ENCODE measurements at places on chromosomes 2 and 18.
A peak's percentile ranks its signal among the peaks of the same experiment; 100 is the strongest.

- DNase-seq, result no peak
Measured at GRCh38 chr18:8942909-8943545, 159.5 kb upstream of the NDUFV2 start.

GRCh38 chr2:60407398-60407797, 146.1 kb downstream of the BCL11A start:
- DNase-seq, result no peak

- no peak for DNase-seq
Measured at GRCh38 chr2:167776359-167776758, 471.0 kb downstream of the STK39 start.

DNA sequence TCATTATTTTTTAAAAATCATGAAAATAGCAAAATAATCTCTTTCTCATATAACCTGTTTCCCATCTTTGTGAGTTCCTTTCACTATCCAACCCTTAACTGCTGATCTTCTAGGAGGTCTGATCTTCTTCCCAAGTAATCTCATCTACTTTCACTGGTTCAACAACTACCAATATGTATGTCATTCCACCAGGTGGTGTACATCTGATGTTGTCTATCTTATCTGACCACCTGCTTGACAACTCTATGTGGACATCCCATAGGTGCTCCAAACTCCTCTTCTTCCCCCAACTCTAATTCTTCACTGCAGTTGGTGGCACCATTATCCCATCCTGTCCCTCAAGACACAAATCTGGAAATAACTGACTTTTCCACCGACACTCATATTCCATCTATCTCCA, 62.5 kb downstream of the FAM228A start:
- DNase-seq, result no peak

DNA sequence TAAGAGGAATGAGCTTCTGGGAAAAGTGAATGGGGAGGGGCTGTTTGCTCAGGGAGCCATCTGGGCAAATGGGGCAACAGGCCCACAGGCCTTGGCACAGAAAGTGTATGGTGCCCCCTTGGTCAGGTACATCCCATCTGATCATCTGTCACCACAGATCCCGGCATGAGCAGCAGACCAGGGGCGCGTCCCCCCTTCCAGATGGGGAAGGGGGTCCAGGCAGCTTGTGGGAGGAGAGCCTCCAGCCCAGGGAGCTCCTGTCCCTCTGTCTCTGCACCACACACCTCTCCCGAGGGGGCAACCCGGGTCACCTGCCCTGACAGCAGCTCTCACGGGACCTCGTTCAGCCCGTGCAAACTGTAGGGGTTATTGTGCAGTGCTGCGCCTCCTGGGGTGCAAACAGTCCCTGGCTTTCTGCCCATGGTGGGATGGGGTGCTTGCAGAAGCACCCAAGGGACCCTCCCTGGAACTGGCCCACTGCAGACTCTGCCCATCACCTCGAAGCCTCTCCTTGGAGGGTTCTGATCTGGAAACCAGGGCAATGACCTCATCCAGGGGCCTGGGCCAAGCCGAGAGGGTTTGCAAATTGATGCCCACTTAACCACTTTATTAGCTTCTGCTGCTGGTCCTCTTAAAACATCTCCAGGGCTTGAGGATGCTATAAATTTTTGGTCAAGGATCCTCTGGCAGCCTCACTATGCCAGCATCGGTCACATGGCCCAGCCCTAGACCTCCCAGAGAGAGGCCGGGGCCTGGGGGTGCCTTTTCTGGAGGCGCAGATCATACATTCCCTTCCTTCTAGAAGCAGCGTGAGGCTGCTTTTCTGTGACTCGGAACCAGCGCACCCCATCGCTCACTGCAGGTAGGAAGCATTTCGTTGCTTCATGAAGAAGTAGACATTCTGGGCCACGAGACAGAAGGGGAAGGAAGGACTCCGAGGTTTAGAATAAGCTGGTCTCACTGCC, 7.6 kb upstream of the BOK start:
- no peak for DNase-seq

DNA sequence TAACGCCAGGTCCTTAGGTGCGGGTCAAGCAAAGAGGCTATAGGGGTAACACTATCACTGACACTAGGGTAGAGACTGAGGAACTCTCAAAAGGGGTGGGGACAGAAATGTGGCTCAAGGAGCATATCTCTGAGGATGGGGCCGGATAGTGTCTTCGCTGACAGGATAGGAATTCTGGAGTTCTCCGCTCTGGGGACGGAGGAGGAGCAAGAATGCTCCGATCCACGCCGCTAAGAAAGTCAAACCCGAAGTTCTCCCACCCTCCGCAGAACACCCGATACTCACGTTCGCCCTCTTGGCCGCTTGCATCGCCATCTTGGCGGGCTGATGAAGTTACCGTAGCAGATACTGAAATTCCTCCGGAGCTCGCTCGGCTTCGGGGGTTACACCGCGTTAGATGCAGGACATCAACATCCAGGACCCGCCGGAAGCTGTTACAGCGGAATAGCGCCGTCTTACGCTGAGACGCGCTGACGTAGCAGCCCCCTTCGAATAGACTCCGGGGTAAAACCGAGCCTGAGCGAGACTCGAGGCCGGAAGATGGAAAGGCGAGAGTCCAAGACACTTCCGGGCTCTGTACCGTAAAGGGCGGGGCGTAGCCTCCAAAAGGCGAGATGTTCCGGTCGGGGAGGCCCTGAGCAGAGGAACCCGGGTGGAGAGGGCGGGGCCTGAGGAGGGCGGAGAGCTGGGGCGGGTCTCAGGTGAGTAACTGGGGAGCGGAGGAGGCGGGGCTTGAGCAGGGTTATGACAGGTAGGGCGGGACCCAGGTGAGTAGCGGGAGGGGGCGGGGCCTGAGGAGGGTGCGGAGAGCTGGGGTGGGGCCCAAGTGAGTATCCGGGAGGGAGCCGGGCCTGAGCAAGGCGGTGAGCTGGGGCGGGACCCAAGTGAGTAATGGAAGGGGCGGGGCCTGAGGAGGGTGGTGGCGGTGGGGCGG, at the start of gene SF3B6:
TSS of gene SF3B6 (minus strand) at position 412 of the 934 bp plus-strand sequence. CDS start at position 315, 97 bp downstream.
- peak; percentile 99 for DNase-seq

DNA sequence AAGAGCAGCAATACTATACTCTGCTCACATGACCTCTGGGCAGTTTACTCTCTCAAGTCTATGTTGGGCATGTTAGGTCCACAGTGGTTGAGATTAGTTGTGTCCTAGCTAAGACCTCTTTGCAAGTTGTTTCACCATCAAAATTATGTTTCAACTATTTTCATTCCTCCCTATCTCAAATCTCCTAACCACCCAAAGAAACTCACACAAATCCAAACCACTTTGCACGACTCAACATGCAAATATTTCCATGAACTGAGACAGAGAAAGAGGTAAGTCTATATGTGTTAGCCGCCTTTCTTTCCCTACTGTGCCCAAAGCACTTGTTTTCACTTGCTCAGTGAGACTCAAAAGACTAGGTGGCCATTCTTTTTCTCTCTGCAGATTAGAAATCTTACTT, 546.8 kb downstream of the TNS1 start:
- no peak for DNase-seq

DNA sequence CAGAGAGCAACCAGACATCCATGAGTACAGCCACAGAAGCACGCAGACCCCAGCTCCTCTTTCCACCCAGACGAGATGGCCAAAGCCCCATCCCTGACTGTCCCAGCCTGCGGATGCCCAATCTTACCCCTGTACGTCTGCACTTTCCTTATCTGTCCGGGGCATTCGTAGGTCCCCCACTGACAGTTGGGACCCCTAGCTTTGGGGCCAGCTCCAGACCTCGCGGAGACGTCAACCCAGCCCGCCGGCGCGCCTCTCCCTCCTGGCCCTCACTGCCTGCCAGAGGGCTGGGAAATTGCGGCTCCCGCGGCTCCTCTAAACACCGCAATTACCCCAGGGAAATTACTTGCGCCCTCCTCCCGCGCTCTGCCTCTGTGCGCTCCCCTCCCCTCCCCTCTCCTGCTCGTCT, 2.3 kb downstream of the ECEL1 start:
- DNase-seq, result no peak

- no peak for DNase-seq
Measured at GRCh38 chr2:242030858-242031257, 161.3 kb downstream of the RTP5 start.

- DNase-seq, result peak; percentile 38
Measured at GRCh38 chr2:7203056-7203467, 285.9 kb downstream of the RNF144A start.

- DNase-seq, result peak; percentile 54
Measured at GRCh38 chr18:56637711-56638231, 621 bp downstream of the TXNL1 start.

DNA sequence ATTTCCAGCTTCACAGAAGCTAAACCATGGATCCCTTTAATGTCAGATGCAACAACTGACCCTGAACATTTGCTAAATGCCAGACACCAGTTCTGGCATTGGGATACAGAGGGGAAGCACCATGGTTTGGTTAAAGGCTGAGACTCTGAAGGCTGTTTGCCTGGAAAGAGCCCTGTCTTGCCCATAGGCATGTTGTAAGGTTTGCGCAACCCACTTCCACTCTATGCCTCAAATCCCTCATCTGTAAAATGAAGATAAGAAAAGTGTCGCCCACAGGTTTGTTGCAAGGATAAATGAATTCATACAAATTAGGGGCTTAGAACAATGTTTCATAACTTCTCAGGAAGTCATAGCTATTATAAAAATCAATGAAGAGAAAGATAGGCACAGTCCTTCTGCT, 380.9 kb upstream of the GYPC start:
- DNase-seq, result no peak

- DNase-seq, result no peak
Measured at GRCh38 chr2:166181813-166182154, 54.0 kb upstream of the SCN1A start.

- DNase-seq, result no peak
Measured at GRCh38 chr2:40955635-40956034, 503.7 kb upstream of the SLC8A1 start.

- no peak for DNase-seq
Measured at GRCh38 chr2:100733391-100734187, 86.3 kb upstream of the NPAS2 start.

DNA sequence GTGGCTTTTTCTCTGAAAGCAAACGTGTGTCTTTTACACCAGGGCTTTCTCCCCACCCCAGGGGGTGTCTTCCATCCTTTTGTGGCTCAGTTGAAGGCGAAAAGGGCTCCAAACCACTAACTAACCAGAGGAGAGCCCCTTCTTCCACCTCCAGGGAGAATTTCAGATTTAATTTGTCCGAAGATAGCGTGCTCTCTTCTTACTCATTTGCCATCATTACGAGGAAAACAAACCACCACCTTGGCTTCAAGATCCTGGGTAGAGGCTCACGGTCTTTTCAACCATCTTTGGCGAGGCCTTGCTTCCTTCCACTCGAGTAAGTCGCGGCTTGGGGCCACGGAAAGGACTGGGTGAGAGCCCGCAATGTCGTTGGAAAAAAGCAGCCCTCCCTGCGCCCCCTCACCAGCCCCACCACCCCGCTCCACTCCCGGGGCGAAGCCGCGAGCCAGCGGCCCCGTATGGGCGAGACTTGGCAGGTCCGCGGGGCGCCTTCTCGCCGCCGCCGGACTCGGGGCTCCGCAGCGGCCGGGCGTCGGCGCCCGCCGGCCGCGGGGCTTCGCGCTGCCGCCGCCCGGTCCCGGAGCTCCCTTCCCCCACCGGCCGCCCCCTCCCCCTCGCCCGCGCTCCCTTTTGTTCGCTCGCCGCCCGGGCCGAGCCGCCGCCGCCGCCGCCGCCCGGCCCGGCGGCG, 1.7 kb upstream of the ZNF532 start:
- peak; percentile 26 for DNase-seq

DNA sequence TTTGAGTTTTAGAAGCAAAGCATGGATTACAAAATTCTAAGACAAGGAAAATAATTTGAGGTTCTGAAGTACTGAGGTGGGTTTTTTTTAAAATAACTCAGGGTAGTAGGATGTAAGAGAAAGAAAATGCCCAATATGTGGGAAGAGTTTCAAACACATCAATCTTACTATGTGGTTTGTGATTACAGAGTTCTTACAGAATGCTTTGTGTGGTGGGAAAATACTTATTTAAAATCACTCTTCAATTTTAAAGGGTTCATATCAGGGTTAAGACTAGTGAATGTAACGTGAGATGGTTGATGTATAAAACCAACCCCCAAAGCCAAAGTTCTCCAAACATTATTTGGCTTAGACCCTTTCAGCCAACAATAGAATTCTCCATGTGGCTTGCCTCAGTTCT, 173.5 kb downstream of the UBE2E3 start:
- no peak for DNase-seq

- no peak for DNase-seq
Measured at GRCh38 chr2:156399224-156399949, 36.8 kb upstream of the GPD2 start.

GRCh38 chr18:543447-544078, 36.6 kb upstream of the CETN1 start:
- DNase-seq, result no peak

Data from stimulated activated naive CD4-positive, alpha-beta T cell (primary cell).